ENCODE measurements at places on chromosomes 2 and 18.

DNA sequence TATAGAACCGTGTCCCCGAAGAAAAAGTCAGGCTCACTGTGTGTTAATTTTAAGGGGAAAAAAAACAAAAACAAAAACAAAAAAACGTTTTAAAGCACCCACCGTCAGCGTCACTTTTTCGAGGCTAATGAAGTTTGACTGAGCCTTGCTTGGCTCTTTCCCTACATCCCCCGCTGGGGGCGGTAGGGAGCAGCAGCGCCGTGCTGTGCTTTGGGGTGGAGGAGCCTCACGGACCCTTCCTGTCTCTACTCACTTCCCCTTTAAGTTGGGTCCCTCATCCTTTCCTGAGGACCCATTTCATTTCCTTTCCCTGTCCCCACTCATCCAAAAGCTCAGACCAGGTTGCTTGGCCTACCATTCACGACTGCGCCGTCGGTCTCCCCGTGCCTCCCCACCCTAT is 82.8 kb upstream of the RPL31 start:
- no peak for DNase-seq

DNA sequence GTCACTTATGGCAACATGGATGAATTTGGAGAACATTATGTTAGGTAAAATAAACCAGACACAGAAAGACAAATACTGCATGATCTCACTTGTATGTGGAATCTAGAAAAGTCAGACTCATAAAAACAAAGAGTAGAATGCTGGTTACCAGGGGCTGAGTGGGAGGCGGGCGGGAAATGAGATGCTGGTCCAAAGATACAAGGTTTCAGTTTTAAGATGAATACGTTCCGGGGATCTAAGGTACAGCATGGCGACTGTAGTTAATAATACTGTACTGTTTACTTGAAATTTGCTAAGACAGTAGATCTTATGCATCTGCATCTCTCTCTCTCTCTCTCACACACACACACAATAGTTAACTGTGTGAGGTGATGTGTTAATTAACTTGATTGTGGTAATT is 14.2 kb downstream of the FAM110C start:
- DNase-seq: no peak

GRCh38 chr18:74775239-74775638 is 177.6 kb downstream of the ZNF407 start:
- DNase-seq: no peak

- DNase-seq: no peak
Observed at GRCh38 chr18:31648458-31648857, 35.9 kb downstream of the B4GALT6 start.

DNA sequence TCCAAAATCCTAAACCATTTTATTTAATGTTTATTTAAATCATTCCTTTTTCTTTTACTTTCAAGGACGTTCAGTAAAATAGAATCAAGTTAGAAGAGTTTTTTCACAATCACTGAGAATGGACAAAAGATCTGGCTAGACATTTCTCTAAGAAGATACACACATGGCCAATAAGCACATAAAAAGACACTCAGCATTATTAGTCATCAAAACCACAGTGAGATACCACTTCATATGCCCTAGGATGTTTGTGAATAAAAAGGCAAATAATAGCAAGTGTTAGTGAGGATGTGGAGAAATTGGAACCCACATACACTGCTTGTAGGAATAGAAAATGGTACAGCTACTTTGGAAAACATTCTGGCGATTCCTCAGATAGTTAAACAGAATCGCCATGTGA is 76.1 kb downstream of the RHBDD1 start:
- no peak for DNase-seq

DNA sequence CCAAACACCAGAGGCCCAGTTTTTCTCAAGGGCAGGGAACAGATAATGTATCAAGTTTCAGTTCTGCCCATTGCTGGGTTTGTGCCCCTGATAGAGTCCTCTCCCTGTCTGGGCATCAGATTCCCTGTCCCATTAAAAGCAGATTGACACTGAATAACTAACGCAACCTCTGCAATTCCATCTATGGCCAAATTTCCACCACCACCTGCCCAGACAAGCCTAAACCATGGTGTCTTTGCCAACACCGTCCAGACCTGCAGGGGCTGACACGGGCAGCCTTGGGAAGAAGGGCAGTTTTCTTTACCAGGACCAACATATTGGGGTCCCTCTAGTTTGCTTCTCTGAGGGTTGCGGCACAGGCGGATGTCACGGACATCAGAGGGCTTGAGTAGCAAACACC is 26.4 kb upstream of the PAX8 start:
- DNase-seq: no peak

DNA sequence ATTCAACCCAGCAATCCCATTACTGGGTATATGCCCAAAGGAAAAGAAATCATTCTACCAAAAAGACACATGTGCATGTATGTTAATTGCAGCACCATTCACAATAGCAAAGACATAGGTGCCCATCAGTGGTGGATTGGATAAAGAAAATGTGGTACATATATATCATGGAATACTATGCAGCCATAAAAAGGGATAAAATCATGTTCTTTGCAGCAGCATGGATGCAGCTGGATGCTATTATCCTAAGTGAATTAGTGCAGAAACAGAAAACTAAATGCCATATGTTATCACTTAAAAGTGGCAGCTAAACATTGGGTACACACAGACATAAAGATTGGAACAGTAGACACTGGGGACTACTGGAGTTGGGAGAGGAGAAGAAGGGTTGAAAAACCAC is 82.2 kb downstream of the MYO3B start:
- DNase-seq: no peak

- DNase-seq: no peak
Observed at GRCh38 chr2:12771154-12771553, 54.4 kb downstream of the TRIB2 start.

GRCh38 chr2:195407783-195408182 is 249.2 kb upstream of the SLC39A10 start:
- no peak for DNase-seq

DNA sequence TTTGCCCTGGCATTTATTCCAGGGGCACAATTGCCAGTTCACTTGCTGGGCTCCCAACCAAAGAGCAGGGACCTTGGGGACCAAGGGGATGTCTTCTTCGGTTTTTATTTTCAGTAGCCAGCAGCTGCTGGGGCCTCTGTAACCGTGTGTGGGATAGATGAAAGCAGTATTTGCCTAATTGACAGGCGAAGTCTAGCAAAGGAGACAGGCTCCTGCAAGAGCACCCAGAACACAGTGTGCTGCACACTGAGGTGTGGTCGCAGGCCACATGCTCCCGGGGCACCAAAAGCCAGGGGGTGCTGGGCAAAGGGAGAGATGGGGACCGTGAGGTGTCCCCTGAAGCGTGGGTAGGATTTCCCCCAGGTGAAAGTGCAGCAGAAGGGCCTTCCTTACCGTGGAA is 5.3 kb downstream of the SAG start:
- no peak for DNase-seq

DNA sequence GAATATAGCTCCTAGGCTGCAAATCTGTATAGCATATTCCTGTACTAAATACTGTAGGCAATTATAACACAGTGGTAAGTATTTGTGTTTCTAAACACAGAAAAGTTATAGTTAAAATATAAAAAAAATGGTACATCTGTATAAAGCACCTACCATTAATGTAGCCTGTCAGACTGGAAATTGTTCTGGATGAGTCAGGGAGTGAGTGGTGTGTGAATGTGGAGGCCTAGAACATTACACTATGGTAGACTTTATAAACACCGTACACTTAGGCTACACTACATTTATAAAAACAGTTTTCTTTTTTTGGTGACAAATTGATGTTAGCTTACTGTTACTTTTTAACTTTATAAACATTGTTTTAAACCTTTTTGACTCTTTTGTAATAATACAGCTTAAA is 226.3 kb downstream of the CCDC85A start:
- DNase-seq: no peak

- no peak for DNase-seq
Observed at GRCh38 chr2:178309541-178309940, 115.2 kb downstream of the OSBPL6 start.

GRCh38 chr2:213316001-213316735 is 31.9 kb downstream of the SPAG16 start:
- peak; percentile 2 for DNase-seq

GRCh38 chr2:124281541-124281940 is 256.5 kb downstream of the CNTNAP5 start:
- DNase-seq: no peak

GRCh38 chr2:171253900-171254650 is 93.4 kb upstream of the TLK1 start:
- no peak for DNase-seq

DNA sequence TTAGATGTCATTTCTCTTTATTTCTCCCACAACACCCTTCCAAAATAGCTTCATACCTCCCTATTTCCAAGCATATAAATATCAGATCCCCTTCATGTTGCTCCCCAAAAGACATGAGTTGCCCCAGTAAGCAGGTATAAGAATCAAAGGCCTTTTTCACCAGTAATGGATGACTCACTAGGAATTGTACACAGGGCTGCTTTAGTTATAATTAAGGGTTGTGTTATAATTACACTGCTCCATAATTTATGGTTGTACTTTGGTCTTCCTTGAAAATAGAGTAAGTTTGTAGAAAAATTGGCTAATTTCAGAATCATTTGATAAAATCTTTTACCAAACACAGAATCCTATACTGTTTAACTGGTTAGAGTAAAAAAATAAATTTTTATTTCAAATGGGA is 8.8 kb upstream of the AQP4 start:
- no peak for DNase-seq

DNA sequence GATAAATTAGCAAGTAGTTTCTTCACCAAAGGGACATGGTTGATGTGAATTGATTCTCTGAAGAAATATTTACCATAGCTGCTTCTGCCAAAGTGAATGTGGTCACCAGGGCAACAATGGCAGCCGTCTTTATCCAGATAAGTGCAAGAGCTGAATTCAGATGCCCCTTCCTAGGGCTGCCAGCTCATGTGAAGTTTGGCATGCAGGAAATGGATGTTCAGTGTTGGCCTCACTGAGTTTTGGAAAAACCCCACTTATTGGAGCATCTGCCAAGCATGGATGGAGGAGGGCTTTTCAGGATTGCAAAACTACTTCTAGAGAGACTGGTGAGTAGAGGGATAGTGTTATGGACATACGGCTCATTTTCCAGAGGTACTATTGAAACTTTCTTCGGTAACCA is 80.8 kb downstream of the FMNL2 start:
- DNase-seq: no peak

DNA sequence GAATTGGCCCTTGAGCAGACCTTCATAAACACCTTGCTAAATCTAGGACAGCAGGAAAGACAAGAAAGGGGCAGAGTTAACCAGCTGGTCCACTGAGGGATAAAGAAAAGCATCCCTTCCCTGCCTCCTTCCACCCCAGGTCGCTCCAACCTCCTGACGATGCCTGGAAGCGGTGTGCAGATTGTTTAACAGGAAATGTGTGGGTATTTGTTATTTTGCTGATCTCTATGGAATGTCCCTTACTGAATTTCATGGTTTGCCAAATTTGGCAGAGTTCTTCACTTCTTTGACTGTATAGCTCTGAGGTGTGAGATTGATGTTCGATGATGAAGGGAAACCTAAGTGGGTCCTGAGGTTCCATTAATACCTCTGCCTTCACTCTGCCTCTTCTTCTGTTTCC is 72.9 kb downstream of the MAP3K20 start:
- DNase-seq: no peak

DNA sequence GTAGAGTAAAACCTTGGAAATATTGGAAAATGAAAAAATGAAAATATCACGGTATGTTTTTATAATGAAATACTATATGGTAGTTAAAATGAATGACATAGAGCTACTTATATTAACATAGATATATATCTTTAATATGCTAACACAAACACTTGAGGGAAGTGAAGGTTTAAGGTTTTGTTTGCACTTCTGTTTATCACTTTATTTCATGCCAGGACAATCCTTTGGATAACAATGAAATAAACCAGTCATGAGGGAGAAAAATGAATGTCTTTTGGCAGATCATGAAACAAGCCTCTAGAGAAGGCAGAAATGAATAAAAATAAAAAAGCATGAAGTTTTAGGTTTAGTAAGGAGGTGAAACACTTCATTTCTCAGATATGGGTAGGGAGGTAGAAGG is 89.9 kb downstream of the BAZ2B start:
- no peak for DNase-seq

- peak; percentile 92 for DNase-seq
Observed at GRCh38 chr2:33210626-33211025, 263.9 kb downstream of the LTBP1 start.

Measured in AG08395 (cell line).